ENCODE measurements at places on chromosomes 5 and 9.

GRCh38 chr5:14266686-14267085 lies 123.5 kb downstream of the TRIO start:
- DNase-seq, result no peak
- H3K27ac ChIP-seq, result peak overlapping the region; percentile 47
- peaks cover 81% of the 10 kb centered on the region for H3K4me1 ChIP-seq
- H3K36me3 ChIP-seq, result peaks cover 2% of the 10 kb centered on the region

DNA sequence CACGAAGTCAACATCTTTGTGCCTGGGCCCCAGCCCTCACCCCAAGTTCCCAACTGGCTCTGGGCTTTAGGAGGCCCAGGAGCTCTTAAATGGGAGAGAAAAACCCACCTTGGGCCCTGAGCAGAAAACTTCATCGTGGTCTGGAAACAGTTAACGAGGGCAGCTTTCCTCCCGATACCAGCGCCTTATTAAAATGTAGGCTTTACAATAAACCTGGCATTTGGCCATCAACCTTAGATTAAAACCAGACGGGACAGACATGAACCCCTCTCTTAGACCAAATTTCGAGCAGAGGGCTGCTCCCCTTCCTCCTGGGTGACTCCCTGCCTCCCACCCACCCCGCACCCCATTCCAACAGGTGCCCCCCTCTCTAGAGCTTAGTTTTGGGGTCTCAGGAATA lies 39.4 kb downstream of the PRRX2 start:
- no peaks in the 10 kb centered on the region for H3K36me3 ChIP-seq
- H3K4me3 ChIP-seq, result no peak overlapping the region
- H3K27me3 ChIP-seq, result peaks cover 15% of the 10 kb centered on the region
- no peak for DNase-seq

DNA sequence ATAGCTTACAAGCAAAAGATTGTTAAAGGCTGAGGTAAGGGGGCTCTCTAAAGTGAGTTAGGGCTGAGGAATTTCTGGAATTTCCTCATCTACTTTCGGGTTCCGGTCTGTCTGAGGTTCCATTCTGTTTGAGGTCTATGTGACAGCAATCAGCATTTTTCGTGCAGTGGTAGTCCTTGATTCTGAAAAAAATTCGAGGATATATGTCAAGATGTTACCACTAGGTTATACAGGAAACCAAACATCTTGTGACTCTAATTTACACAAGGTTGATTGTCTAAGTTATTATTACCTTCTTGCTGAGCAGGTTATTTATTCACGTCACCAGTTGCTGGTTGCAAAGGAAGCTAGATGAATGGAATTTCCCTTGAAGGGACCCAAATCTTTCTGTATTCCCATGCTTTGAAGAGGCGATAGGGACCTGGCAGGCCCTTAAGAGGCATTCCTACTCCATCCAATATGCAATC lies 35.2 kb downstream of the RLN2 start:
- no peaks in the 10 kb centered on the region for H3K27me3 ChIP-seq
- no peak overlapping the region for H3K4me3 ChIP-seq
- H3K4me1 ChIP-seq, result peaks cover 14% of the 10 kb centered on the region
- H3K27ac ChIP-seq, result no peak overlapping the region

DNA sequence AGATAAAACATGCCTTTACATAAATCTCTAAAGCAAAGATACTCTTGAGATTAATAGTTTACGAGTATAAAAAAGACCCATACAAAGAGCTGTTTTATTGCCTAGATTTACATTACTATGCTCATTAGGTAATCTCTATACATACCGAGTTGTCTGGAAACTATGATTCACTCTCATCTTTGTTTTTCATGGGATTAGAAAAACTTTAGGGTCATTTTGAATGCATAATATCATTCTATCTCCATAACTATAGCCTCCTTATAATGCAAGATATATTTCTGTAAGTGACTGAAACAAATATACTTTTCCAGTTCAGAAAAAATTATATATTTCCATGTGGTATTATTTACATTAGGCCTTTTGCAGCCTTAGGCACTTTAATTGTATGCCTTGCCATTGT lies 1088.7 kb upstream of the ARRDC3 start:
- H3K36me3 ChIP-seq, result no peaks in the 10 kb centered on the region
- no peak for DNase-seq
- H3K4me3 ChIP-seq, result no peak overlapping the region
- H3K27me3 ChIP-seq, result no peaks in the 10 kb centered on the region

DNA sequence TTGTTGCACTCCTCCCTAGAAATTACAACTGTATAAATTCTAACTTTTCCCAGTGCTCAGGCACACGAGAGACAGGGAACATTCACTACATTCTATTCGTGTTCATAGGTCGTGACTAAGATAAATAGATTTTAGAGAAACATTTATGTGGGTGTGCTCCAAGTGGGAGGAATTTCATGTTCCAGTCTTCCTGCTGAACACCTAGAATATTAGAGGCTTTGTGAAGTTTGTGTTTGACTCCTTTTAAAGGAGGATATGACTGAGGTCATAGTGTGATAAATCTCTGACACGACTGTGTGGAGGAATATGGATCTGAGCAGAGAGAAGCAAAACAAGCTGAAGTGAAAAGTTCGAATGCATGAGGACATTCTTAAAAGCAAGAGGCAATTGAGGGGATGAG lies 355.3 kb downstream of the ZSWIM6 start:
- no peak overlapping the region for H3K4me3 ChIP-seq
- H3K27me3 ChIP-seq, result peaks cover 6% of the 10 kb centered on the region
- no peaks in the 10 kb centered on the region for H3K4me1 ChIP-seq

- no peaks in the 10 kb centered on the region for H3K4me1 ChIP-seq
- H3K27me3 ChIP-seq, result no peaks in the 10 kb centered on the region
- H3K27ac ChIP-seq, result no peak overlapping the region
- no peak for DNase-seq
- no peak overlapping the region for H3K4me3 ChIP-seq
Observed at GRCh38 chr9:81759680-81760215, 70.4 kb upstream of the TLE1 start.

- no peaks in the 10 kb centered on the region for H3K36me3 ChIP-seq
- H3K4me3 ChIP-seq, result no peak overlapping the region
- H3K27me3 ChIP-seq, result no peaks in the 10 kb centered on the region
- H3K4me1 ChIP-seq, result no peaks in the 10 kb centered on the region
- no peak for DNase-seq
Observed at GRCh38 chr9:100641166-100641565, 63.3 kb downstream of the CAVIN4 start.

DNA sequence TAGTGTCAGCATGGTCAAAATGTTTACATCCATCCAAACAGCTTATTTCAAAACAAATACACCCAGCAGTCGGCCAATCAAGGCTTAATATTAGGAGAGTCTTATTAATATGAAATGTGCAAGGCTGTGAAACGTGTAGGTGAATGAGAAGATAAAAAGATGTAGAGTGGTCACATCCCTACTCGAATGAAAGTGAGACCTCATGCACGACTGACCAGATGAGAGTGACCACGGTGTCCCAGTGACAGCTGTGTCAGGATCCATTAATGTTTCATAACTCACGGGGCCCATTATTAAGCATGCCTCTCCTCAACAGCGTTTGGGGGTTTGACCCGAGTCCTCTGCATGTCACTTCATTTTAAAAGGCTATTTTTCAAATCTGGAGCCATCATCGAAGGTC lies 39.4 kb upstream of the SSBP2 start:
- no peak overlapping the region for H3K4me3 ChIP-seq
- H3K27me3 ChIP-seq, result no peaks in the 10 kb centered on the region
- H3K36me3 ChIP-seq, result no peaks in the 10 kb centered on the region
- H3K27ac ChIP-seq, result no peak overlapping the region

- H3K36me3 ChIP-seq, result no peaks in the 10 kb centered on the region
- no peak overlapping the region for H3K27ac ChIP-seq
- H3K4me3 ChIP-seq, result no peak overlapping the region
Observed at GRCh38 chr5:96652769-96653454, 9.3 kb upstream of the CAST start.

- no peaks in the 10 kb centered on the region for H3K27me3 ChIP-seq
- no peaks in the 10 kb centered on the region for H3K36me3 ChIP-seq
- H3K27ac ChIP-seq, result no peak overlapping the region
- H3K4me1 ChIP-seq, result no peaks in the 10 kb centered on the region
- no peak overlapping the region for H3K4me3 ChIP-seq
Observed at GRCh38 chr9:7542693-7543092, 256.9 kb downstream of the DMAC1 start.

- no peak overlapping the region for H3K27ac ChIP-seq
- no peaks in the 10 kb centered on the region for H3K36me3 ChIP-seq
- no peak for DNase-seq
- H3K4me1 ChIP-seq, result peaks cover 37% of the 10 kb centered on the region
Observed at GRCh38 chr5:167725741-167726140, 565.7 kb upstream of the WWC1 start.

DNA sequence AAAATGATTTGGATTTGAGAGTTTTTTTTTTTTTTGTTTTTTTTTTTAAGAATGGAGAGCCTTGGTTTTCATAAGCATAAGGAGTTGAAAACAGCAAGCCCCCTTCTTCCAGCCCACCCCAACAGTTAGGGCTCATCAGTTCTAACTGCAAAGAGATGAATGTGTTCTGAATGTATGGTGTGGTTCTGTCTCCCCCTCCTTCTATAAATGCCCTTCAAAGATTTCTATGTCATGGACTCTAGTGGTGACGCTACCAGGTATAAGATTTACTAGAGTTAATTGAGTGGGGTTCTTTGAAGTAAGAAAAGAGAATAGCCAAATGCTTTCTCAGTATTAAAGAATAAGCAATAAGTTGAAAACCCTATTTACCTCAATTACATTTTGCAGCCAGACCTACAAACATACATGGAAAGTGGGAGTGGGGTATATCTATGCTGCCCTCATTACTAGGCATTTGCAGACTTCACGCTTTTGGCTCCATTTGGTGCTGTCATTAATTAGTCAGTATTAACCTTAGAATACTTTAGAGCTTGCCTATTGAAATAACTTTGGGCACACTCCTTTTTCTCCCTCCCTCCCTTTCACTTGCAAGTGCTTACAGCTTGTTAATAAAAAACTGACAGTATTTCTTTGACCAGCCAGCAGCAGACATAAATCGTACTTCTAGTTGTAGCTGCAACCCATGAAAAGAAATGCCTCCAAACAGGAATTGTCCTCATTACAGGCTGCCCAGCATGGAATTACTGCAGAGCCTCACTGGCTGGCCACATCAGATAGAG lies 667.2 kb upstream of the ZNF608 start:
- H3K4me1 ChIP-seq, result peaks cover 38% of the 10 kb centered on the region
- no peak for DNase-seq
- no peak overlapping the region for H3K27ac ChIP-seq

GRCh38 chr9:8962084-8962483 lies 1162.5 kb upstream of the DMAC1 start:
- H3K27me3 ChIP-seq, result no peaks in the 10 kb centered on the region
- DNase-seq, result no peak
- H3K4me1 ChIP-seq, result no peaks in the 10 kb centered on the region
- no peak overlapping the region for H3K27ac ChIP-seq
- no peak overlapping the region for H3K4me3 ChIP-seq

DNA sequence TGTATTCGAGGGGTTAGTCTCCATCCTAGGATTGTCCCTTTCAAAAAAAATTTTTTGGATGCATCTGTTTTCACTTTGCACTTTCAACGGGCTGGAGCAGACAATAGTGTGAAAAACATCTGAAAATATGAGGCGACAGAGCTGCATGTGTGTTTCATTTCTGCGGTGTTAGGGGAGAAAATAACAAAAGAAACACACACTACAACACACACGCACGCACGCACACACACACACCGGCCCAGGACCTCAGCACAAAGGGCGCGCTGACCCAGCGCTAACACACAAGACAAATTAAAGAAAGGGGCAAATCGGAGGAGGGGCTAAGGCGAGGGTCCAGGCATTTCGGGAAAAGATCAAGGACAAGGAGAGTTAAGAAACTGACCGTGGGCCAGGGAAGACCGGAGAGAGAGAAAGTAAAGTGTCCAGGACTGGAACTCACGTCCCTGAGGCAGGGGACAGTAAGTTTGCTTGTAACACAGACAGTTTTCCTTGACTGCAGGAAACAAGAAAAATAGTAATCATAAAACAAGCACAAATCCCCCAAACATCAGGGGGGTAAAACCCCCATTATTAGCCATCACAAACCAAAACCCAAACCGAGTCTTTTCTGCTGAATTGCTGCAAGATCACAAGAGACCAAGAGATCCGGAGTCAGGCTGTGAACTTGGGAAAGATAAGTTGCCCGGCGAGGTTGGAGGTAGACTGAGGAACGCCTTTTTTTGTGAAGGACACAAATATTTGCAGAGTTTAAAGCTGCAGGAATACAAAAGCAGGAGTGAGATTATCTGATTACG lies 302.1 kb downstream of the PARP8 start:
- H3K27ac ChIP-seq, result no peak overlapping the region
- no peak for DNase-seq
- peak overlapping the region; percentile 2 for H3K4me3 ChIP-seq

- H3K4me3 ChIP-seq, result no peak overlapping the region
- no peak overlapping the region for H3K27ac ChIP-seq
- H3K36me3 ChIP-seq, result no peaks in the 10 kb centered on the region
- no peaks in the 10 kb centered on the region for H3K27me3 ChIP-seq
Observed at GRCh38 chr5:144121577-144121976, 48.9 kb downstream of the YIPF5 start.

- no peaks in the 10 kb centered on the region for H3K27me3 ChIP-seq
- no peaks in the 10 kb centered on the region for H3K4me1 ChIP-seq
Observed at GRCh38 chr9:4174546-4175175, 125.2 kb downstream of the GLIS3 start.

DNA sequence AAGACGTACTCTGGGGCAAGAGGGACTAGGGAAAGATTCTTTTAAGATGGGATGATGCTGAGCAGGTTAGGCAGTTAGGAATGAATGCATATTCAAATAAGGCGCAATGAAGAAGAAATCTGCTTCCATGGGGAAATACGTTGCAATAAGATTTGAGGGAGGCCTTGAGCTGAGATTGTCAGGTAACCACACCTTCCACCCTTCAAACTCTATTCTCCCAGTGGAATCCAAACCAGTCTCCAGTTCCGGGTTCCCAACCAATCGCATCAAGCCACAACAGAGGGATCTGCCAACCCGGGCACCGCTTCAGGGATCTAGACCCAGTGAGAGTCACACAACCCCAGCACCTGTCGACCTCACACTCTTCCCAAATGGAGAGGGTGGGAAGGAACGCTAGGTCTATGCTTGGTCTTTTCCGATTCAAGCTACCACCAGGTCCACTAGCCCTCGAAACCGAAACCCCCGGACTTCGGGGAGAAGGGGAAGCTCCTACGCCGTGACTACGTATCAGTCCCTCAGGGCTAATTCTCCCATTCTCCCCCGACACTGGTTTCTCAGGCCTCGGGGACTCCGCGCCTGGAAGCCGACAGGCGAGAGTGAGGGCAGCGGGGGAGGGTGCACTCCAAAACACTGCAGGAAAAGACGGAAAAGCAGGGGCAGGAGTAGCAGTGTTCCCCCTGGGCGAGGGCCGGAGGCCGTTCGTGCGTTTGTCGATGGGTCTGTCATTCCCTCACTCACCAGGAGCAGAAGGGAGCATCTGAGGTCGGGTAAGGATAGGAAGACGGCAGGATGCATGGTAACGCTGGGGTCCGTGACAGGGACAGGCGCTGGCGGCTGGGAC lies 534 bp downstream of the ERP44 start:
- peak overlapping the region; percentile 87 for H3K27ac ChIP-seq
- DNase-seq, result no peak
- no peaks in the 10 kb centered on the region for H3K27me3 ChIP-seq
- peak overlapping the region; percentile 98 for H3K4me3 ChIP-seq
